Activated CD4-positive, alpha-beta memory T cell treated with anti-CD3 and anti-CD28 coated beads, Interleukin-2, amount 10 ng/mL, durations not matched to agents 7 days and 5 days (primary cell): ENCODE measurements at places on chromosomes 7 and 10. TPM values are rescaled to one million over a fixed set of nuclear protein-coding genes. Genes with fewer than 3 reads are reported as not detected.

DNA sequence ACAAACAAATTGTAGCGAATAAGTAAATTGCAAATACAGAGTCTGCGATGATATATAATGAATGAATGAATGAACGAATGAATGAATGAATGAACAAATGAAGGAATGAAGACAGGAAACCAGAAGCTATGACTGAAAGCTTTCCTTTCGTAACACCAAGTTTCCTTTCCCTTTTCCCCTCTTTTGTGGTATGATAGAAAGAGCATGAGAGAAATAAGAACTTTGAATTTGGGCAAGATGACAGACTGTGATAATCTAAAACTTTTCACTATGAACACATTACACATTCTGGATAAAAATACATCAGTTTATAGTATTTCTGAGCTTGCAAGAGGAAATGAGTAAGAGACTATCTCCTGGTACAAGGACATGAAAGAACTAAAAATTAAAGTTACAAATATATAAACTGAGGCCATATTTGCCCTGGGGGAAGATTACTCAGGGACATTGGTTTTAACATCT is 8.4 kb upstream of the UCN3 start:
- no peak for DNase-seq

DNA sequence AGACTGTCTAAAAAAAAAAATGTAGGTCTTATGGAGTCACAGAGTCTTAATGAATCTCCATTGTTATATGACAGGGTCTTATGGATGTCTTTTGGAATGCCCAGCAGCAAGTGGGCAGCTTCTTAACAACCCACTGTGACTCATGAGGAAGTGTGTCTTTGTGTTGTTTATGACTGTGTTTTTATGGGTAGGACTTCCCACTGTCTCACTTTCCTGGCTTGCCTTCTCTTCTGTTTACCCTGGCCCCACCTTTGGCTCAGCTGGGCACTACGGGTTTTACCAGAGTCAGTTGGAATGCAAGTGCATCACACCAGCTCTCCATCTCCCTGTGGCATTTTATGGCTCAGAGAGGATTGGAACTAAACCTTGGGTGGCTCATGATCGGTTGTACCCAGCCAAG is 580.5 kb downstream of the AUTS2 start:
- no peak for DNase-seq

DNA sequence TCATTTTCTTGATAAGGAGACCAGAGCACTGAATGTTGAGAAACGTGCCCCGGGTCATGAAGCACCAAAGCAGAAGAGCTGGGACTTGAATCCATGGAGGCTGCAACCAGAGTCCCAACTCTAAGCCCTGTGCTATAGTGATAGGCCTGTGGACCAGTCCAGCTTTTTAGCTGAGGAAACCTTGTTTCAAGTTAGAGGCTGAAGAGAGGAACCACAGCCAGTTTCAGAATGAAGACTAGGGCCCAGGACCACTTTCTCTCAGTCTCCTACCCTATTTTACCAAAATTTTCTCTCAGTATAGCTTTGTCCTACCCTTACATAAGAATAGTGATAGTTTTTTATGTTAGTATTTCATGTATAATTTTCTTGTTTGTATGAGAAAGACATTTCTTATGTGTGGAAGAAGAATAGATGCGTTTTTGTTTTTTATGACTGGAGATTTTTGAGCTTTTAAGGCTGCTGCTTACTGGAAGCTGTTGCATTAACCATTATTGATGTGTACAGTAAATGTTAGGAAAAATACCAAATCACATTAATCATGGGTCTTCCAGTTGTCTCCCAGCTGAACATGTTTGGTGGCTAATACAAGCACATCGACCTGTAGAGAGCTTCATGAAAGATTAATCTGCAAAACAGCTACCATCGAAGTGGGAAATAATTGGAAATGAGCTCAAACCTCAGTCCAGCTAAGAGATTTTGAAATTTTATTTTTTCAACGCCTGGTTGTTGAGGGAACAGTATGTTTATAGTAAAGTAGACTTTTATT is 45.0 kb upstream of the CSTF2T start:
- no peak for DNase-seq

- DNase-seq: no peak
Measured at GRCh38 chr7:8597565-8597964, 164.2 kb downstream of the NXPH1 start.

DNA sequence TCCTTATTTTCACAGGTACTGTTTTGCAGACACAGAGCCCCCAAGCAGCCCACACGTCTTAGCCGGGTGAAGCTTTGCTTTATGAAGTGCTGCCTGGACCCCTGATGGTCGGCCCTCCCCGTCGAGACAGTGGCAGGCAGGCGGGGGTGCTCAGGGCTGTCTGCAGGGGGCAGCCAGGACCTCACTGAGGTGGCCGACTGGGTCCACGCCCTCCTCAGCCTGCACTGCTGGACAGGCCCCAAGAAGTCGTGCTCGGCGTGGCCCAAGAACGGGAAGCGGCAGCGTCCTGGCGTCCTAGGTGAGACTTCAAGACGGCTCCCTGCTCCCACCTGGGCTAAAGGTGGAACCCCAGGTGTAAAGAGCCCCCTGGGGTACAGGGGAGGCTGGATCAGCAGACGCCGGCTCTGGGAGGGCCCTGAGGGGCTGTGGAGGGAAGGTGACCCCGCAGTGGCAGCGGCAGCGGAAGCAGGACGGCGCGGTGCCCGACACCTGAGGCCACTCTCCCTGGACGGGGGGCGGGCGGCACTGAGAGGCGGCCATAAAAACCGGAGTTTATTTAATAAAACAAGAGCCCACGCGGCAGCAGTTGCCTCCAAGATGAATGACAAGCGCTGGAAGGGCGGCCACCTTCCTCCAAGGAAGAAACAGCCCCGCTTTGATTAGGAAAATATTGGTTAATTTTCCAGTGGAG is 179.4 kb downstream of the ELFN1 start:
- no peak for DNase-seq

- no peak for DNase-seq
Measured at GRCh38 chr7:101287032-101287431, 34.6 kb downstream of the IFT22 start.

DNA sequence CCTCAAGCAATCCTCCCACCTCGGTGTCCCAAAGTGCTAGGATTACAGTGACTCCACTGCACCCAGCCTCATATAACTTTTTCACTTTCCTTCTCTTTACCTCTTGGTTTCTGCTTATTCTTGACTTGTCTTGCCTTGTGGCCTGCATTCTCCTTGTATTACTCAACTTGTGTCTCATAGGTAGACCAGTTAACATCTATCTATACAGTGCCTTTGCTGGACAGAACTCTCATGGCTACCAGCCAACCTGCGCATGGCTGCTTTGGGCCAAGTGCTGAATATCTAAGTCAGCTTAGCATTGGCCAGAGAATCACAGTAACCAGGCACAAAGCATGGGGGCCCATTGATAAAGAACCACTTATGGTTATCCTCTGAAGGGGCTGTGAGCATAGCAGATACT is 42.6 kb upstream of the ZNRF2 start:
- DNase-seq: no peak

GRCh38 chr7:40629891-40630290 is 495.1 kb downstream of the SUGCT start:
- no peak for DNase-seq

GRCh38 chr10:100904917-100905316 is 7.8 kb upstream of the SLF2 start:
- no peak for DNase-seq

HABP2 gene
- total RNA-seq: not detected

CYP3A7 gene
- not detected for total RNA-seq

COL26A1 gene
- not detected for total RNA-seq

MAT1A gene
- total RNA-seq: not detected

ZNF655 gene
- total RNA-seq: 103 TPM
